Stimulated activated CD4-positive, alpha-beta T cell treated with anti-CD3 and anti-CD28 coated beads, Interleukin-4, amount 100 ng/mL, for 1 hour (primary cell): ENCODE measurements at places on chromosomes 11 and 22.

DNA sequence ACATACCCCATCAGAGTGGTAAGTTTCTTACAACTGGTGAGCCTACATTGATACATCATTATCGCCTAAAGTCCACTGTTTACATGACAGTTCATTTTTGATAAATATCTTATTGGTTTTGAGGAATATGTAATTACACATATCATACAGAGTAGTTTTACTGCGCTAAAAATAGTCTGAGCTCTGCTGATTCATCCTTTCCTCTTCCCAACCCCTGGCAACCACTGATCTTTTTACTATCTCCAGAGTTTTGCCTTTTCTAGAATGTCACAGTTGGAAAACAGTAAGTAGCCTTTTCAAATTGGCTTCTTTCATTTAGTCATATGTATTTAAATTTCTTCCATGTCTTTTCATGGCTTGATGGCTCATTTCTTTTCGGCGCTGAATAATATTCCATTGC is 112.8 kb downstream of the LARGE1 start:
- no peak for DNase-seq

- DNase-seq: no peak
Observed at GRCh38 chr11:45537614-45538013, 127.8 kb downstream of the CHST1 start.

DNA sequence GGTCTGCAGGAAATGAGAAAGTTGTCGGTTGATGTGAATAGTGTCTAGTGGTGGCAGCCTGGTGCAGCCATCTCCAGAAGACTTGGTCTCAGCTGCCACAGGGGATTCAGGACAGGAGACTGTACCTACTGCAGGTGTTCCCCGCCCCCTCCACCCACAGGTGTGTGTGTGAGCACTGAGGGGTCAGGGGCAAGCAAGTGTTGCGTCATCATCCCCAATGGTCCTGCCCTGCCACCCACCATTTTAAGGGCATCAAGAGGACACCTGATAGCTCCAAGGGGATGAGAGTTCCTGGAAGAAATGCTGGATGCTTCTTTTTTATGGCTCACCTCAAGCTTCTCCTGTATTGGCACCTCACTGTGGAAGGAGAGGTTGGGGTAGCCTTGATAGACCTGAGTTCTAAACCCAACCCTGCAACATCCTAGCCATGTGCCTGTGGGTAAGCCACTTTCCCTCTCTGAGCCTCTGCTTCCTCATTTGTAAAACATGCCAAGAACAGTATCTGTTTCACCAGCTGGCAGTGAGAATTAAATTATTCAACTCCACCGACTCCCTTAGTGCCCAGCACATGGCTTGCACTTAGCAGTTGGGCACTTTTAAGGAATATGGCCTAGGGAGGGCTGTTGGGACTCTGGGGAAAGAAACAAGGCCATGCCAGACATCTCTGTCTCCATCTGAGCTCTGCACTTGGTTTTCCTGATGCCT is 6.1 kb downstream of the C11orf91 start:
- DNase-seq: no peak

GRCh38 chr11:93936460-93936859 is 84.7 kb upstream of the HEPHL1 start:
- no peak for DNase-seq

DNA sequence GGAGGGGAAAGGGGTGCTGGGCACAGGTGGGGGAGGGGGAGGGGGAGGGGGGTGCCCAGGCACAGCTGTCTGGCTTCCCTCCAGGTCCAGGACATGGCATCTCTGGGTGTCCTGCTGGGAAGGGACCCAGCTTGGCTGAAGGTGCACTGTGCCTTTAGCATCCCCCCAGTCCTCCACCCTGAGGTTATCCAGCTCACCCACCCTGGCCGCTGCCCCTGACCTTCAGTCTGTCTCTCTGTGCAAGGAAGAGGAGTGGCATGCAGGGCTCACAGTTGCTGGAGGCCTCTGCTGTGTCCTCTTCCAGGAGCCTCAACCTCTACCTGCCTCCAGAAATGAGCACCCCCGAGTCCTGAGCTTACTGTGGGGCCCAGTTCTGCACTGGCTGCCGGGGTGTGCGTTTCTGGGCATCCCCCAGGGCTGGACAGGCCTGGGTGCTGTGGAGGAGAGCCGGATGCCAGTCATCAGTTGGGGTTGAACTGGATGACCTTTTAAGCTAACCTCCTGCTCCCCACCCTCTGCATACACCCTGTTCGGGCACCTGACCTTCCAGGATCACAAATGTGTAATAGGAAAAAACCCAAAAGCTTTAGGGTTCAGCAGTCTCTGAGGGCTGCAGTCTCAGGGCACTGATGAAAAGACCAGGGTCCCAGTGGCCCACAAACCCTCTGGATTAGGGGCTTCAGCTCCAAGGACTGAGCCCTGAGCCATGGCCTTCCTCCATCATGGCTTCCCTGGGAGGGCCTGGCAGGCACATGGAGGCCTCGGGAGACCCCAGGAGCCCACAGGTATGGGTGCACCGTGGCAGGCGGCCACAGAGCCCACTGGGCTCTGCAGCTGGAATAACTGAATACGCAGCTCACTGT is 9.6 kb upstream of the CTSD start:
- no peak for DNase-seq

GRCh38 chr11:2700415-2701211 is 819 bp upstream of the KCNQ1OT1 start:
- peak; percentile 17 for DNase-seq

DNA sequence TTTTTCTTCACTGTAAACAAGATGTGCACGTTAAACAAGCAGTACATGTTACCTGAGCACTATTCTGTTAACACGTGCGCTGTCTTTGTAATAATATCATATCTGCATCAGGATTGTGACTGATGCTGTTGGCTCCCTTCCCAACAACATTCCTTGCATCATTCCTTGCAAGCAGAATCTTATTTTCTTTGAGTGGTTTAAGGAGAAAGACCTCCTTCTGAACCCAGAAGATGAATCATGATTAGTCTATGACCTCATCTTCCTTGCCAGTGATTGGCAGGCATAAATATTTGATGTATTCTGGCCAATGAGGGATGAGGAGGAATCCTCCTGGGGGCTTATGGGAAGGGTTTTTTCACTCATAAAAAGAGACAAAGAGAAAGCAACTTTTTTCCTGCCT is 46.2 kb downstream of the C11orf71 start:
- no peak for DNase-seq

DNA sequence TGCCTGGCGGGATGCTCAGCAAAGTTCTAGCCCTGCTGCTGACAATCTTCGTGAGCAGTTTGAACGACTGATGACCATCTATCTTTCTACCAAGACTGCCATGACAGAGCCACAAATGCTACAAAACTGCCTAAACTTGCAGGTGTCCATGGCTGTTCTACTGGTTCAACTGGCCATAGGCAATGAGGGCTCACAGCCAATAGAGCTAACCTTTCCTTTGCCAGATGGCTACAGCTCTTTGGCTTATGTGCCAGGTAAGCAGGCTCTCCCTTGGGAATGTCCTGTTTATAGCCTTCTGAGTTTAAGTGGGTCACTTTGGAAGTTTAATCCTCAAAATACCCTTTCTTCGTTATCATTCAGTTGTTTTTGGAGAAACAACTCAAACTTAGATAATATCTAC is 20.1 kb downstream of the UBE4A start:
- no peak for DNase-seq
